ENCODE measurements at places on chromosomes 1 and 21.
A peak's percentile ranks its signal among the peaks of the same experiment; 100 is the strongest.

DNA sequence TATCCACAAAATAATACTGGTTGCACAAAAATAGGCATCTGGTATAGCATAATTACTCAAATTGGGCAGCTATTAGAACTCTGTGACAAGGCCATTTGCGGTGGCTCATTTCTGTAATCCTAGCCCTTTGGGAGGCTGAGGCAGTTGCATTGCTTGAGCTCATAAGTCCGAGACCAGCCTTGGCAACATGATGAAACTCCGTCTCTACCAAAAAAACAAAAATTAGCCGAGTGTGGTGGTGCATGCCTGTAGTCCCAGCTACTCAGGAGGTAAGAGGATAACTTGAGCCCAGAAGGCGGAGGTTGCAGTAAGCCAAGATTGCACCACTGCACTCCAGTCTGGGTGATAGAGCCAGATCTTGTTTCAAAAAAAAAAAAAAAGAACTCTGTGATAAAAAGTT, 36.7 kb downstream of the PLPP3 start:
- no peak for DNase-seq

GRCh38 chr1:33649759-33650158, 177.3 kb downstream of the ZSCAN20 start:
- no peak for DNase-seq

DNA sequence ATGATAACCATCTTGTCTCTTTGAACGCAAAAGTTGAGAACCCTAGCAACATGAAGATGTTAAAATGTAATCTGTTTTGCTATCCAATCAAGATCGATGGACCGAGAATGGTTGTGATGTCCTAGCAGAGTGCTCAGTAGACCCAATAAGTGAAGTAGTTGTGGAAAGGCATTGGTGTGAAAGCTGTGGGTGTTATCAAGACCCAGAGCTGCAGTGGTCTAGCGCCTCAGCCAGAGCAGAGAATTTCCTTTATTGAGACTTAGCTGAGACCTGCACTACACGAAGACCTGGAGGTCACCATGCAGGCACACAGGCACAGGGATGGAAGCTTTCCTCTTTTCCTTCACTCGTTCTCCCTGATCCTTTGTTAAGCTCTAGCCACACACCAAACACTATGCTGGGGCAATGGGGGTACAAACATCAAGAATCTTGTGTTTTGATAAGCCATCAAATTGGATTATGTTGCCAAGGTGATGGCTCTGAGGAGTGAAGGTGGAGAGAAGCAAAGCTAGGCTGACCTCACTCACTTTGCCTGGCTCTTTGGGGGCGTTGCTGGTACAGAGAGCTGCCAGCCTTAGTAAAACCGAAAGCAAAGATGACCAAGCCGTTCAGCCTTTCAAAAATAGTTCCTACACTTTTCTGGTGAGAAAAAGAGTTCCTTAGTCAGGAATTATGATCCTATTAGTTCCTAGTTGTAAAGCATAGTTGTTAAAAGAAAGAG, 24.1 kb downstream of the METTL13 start:
- DNase-seq, result peak; percentile 44

GRCh38 chr1:85198864-85199263, 2.0 kb downstream of the SYDE2 start:
- no peak for DNase-seq

- DNase-seq, result no peak
Measured at GRCh38 chr1:182255494-182255893, 136.1 kb downstream of the GLUL start.

DNA sequence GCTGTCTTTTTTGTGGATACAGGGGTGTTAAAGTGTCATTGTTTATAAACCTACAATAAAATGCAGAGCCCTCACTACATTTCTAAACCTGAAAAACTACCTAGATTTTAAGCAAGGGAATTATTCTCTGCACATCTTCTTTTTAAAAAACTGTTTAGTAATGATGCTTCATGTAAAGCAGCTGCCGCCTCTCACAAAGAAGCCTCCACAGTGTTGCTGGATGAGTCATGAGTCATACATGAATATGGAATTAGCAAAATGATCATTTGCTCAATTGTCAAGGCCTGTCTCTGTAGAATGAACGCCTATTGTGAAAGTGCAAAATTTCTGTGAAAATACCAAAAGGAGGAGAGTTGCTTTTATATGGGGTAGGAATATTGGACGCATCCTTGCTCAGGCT, 259.5 kb upstream of the CHRM3 start:
- no peak for DNase-seq

- DNase-seq, result no peak
Measured at GRCh38 chr1:220552672-220553260, 24.8 kb downstream of the MARK1 start.

DNA sequence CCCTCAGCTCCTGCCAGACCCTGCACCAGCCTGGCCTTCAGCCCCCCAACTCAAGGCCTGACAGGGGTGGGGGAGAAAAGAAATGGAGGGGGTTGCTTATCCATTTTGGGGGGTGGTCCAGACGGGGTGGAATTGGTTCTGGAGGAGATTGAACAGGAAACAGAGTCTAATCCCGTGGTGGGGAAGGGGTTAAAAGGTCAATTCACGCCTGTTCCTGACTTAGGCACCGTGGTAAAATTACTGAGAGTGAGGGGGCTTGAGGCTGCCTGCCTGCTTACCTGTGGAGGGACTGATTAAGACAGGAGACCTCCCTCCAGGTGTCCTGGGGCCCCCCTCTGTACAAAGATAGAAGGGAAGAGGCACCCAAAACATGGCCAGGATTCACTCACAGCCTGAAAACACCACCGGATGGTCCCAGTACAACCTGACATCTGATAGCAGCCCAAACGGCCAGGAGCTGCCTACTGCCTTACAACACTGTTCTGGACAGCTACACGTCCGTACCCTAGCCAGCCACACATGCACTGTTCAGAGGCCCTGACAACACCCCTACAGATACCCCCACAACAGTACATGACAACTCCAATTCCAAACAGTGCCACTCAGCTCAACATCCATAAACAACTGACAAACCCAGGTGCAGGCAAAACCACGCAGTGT, 31.8 kb downstream of the AHDC1 start:
- no peak for DNase-seq
